ENCODE measurements at places on chromosomes 2 and 18.

DNA sequence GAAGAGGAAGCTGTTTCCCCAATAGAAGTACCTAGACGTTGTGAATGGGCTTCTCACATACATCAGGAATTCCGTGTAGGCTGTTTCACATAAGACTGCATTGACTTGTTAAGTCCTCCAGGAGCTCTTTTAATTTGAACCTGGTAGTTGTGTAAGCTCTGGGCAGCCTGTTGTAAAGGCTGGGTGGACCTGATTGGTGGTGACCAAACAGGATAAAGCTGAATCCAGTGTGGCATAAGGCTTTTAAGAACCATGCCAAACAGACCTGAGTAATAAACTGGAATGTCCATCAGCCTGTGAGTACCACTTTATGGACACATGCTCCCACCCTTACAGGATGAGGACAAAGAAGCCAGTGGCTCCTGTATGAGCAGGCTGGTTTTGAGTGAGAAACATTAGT lies 24.1 kb downstream of the RMND5A start:
- no peak for DNase-seq

DNA sequence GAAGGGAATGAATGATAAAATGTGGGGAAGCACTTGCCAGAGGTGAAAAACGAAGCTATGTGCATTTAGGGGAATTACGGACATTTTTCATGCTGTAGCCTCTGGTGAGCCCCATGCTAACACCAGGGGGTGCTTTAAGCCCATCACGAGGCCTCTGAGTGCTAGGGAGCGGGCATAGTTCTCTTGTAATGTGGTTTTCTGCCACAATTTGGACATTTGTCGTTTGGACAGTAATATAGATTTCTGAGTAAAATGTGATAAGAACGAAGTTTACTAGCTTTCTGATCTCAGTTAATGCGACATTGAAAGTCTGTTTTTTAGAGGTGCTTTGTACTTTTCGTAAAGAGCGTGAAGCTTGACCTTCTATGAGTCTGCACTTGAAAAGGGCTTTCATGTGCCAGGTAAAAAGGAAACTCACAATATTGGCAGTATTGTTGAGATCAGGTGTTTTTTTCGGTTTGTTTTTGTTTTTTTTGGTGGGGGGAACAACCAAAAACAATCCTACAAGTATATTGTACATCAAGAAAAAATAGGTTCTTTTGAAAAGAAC lies 50.6 kb downstream of the TRAF3IP1 start:
- DNase-seq: peak; percentile 85

DNA sequence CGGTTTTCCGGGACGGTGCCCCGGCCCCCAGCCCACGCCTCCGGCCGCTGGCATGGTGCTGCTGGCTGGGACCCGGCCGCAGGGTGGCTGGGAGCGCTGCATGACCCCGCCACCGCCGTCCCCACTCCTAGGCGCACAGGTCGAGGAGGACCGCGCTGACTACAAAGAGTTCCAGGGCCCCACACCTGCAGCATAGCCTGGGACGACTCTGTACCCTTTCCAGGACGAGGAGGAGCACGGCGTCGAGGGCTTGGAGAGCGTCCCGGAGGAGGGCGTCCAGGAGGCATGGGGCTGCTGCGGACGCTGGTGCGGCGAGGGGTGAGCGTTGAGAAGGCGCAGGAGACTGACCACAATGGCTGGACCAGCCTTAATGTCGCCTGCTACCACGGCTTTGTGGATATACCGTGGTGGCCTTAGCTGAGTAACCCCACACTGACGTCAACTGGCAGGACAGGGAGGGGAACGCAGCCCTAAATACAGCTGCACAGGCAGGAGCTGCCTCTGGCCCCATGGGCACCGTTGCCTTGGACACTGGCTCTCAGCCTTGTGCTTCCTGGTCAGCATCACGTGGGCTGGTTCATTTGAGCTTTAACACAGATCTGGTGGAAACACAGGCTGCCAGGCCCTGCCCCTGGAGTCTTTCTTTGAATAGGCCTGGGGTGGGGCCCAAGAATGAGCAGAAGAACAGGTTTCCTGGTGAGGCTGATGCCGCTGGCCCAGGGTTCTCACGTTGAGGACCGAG lies 40.9 kb upstream of the TRIM43B start:
- no peak for DNase-seq

DNA sequence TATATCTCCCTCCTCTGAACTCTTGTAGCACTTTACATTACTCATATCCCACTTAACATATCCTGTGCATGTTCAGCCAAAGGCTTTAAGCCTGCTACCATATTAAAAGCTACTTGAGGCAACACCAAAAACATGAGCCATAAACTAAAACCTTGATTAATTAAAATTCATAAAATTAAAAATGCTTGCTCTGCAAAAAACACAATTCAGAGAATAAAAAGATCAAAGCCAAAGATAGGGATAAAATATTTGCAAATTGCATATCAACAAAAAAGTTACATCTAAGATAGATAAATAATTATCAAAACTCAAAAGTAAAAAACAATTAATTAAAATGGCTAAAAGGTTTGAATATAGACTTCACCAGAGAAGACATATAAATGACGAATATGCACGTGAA lies 495.4 kb upstream of the PIK3C3 start:
- DNase-seq: no peak

DNA sequence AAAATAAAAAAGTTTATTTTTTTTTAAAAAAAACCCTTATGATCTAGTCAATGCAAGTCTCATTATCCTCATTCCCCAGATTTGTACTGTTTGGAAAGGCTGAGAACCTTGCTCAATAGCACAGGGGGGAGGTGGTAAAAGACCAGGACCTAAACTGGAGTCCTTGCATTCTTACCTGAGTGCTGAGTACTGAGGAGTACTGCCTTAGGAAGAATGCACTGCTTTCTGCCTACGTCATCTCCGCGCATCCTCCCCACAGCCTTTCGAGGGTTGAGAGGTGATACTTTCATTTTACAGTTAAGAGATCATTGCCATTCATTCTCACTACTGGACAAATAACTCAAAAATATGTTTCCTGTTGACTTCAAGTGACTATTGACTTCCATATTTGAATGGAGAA lies 73.8 kb downstream of the MAP3K20 start:
- no peak for DNase-seq

DNA sequence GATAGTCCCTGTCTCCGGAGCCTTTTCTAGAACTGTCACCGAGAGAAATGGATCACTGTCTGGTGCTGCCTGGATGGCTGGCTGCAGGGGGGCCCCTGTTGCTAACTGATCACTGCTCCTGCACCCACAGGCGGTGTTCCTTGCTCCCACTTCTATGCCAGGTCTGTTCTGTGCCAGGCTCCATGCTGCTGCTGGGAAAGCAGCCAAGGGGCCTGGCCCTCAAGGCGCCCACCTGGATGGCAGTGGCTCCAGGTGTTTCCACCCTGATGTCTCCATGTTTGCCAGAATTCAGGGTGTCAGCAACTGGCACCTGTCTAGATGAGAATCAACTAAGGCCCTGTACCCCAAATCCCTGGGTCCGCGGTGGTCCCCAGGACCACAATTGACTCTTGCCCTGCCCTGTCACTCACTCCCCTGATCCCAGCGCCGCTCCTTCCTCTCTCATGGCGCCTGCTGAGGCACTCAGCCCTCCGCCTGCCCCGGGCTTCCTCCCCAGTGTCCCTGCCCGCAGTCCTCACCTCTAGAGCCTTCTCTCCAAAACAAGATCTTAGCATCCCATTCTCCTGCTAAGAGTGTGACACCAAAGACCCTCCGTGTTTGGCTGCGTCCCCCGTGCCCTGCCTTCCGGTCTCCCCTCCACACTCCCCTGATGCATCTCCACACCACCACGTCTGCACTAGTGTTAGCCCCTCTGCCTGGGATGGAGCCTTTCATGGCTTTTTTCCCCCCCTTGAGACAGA lies 72.5 kb upstream of the OTOF start:
- DNase-seq: no peak

DNA sequence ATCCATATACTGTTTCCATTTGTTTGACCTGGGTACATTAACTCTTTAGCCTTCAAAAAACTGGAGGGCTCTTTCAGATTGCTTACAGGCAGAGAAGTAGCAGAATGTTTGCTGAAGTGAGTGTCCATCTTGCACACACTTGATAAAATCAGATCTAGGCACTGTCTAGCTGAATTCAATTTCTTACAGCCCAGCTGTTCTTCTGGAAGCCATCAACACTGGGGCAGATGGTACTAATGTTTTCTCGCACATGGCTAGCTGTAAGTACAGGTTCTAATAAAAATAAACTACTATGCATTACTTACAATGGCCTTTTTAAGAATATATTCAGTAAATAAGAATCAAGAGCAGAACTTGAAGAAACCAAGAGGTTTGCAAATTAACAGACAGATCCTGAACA lies 175.9 kb downstream of the NBAS start:
- DNase-seq: no peak

- DNase-seq: no peak
These were observed 12.3 kb upstream of the CERS6 start for GRCh38 chr2:168443818-168444217.

DNA sequence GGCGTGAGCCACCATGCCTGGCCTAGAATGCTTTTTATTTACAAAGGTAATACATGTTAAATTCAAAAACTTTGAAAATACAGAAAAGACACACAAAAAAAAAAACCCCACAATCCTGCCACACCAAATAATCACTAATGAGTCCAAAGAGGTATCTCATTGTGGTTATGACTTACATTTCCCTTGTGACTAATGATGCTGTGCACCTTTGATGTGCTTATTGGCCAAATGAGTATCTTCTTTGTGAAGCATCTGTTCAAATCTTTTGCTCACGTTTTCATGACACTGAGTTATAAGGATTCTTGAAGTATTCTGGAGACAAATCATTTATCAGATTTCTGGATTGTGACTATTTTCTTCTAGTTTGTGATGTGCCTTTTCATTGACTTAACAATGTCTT lies 6.4 kb upstream of the NLRC4 start:
- no peak for DNase-seq

DNA sequence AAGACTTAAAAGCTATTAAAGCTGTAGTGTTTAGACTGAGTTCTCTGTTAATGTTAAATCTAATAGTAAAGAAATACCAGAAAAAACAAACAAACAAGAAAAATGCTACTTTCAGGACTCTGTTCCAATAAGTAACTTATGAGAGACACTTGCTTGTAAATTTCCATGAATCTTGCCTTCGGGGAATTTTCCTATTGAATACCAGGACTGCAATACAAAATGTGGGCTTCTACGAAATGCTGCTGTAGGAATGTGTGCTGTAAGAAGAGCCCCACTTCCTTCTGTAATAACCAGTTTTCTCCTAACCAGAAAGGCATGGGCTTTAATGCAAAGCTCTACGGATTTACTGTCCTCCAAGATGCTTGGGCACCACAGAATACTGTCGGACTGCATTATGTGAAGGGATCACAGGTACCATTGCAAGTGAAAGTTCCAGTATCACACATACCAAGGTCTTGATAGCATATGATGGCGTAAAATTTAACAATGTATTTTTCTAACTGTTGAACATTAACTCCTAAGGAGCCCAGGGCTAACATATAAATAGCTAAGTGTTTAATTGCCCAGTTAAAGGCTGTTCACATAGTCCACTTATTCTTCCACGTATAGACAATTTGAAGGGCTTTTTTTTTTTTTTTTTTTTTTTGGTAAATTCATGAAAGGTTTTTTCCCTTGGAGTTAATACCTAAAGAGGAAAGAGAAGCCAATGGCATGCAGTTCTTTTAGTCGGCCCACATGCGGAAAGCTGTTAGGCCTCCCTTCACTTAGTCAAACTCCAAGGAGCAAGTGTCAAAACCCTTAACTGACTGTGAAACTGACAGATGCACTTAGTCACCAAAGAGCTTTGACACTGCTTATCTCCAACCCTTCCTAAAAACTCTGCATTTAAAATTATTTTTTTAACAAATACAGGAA lies 564.0 kb upstream of the POU3F3 start:
- no peak for DNase-seq

- no peak for DNase-seq
These were observed 112.8 kb upstream of the TMEFF2 start for GRCh38 chr2:192307530-192307929.

DNA sequence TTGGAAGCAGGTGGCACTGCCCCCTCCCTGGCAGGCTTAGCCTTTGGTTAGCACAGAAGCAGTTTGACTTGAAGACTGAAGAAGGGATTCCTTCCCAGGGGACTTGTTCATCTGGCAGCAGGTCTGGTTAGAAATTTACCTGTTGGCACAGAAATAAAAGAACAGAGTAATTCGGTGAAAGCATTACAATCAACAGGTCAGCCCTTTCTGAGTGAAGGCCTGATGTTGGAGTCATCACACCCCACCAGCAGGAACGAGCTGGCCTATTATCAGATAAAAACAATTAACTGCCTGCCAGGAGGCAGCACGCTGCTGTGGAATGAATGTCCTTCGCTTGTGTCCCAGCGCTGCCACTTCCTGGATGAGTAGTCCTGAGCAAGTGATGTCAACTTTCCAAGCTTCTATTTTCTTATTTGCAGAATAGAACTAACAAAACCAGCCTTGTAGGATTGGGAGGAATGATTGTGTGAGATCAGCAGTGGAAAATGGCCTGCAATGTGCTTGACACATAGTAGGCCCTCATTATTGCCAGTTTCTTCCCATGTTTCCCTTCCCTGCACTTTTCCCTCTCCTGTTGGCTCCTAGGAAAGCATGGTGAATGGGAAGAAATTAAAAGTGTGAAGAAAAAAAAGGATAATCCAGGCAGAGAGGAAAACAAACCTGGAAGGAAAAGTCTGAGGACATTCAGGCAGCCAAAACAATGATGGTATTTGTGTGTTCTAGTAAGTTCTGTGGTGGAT lies 29.0 kb downstream of the LGALSL start:
- peak; percentile 45 for DNase-seq

GRCh38 chr2:163044114-163044513 lies 205.5 kb upstream of the KCNH7 start:
- DNase-seq: no peak

DNA sequence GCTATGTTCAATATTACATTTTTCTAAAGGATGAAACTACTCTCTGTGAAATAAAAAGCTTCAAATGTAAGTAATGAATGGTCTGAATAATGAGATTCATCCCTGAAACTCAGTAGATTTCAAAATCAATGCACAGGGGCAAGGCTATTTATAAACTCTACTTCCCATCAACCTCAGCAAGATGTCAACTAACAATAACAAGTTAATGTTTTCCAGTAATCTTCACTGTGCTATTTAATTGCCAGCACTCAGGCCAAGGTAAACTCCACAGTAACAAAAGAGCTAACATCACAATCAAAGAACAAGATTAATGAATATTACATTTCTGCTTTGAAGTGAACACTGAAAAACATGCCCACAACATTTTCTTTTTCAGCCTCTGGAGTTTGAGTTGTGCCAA lies 144.3 kb upstream of the ZFP36L2 start:
- DNase-seq: no peak

GRCh38 chr2:33011941-33012340 lies 65.2 kb downstream of the LTBP1 start:
- DNase-seq: no peak

- peak; percentile 18 for DNase-seq
These were observed 241.5 kb downstream of the ICOS start for GRCh38 chr2:204177977-204178522.

GRCh38 chr18:70578480-70578879 lies 289.6 kb downstream of the SOCS6 start:
- DNase-seq: no peak

GRCh38 chr2:187956906-187957534 lies 334.7 kb upstream of the GULP1 start:
- no peak for DNase-seq
